Lung microvascular endothelial cell (primary cell): ENCODE measurements at places on chromosomes 7 and 10.

GRCh38 chr7:44167920-44168319 is 21.3 kb downstream of the GCK start:
- DNase-seq, result no peak

DNA sequence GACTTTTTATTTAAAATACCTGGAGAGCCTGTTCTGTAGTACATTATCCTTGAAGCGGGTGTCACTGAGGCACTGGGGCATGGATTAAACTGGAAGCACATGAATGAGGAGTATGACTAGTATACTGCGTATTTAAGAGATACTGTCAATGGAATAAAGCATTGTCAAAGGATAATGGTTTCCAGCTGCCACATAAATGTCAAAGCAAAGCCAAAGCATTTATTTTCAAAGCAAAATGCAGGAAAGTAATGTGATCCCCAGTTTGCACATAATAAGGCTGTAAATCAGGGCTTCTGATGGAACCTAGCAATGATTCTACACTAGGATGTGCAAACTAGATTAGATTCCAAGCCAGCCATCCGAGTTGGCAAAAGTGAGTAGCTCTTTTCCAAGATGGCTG is 240.1 kb downstream of the POU6F2 start:
- no peak for DNase-seq

DNA sequence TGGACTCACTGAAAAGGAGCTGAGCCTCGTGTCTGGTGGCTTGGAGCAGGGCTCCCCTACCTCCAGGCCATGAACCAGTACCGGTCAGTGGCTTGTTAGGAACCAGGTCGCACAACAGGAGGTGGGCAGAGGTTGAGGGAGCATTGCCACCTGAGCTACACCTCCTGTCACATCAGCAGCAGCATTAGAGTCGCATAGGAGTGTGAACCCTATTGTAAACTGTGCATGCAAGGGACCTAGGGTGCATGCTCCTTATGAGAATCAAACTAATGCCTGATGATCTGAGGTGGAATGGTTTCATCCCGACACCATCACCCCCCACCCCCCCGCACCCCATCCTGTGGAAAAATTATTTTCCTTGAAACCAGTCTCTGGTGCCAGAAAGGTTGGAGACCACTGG is 50.4 kb downstream of the TSPAN15 start:
- no peak for DNase-seq

DNA sequence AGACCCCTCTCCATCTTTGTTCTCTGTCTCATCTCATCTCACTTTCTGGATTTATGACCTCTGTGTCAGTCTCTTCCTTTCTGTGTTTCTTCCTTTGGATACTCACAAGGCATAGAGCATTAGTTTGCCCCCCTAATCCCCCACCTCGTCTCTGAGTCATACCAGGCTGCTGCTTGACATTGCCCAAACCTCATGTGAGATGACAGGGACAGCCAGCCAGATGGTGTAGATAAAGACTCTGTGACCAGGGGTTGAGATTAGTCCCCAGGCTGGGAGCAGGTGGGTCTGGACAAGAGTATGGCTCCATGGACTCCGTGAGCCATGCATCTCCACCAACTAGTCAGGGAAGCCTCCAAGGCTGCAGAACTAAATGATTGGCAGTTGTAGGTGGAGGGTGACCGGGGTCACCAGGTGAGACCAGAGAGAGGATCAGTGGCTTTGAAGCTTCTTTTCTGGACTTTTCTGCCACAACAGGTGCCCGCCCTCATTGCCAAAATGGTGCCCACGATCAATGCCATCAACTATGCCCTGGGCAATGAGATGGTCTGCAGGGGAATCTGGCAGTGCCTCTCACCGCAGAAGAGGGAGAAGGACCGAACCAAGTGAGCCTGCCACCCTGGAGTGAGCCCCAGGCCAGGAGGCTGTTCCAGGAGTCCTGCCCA is 13.3 kb downstream of the RGR start:
- DNase-seq, result no peak

DNA sequence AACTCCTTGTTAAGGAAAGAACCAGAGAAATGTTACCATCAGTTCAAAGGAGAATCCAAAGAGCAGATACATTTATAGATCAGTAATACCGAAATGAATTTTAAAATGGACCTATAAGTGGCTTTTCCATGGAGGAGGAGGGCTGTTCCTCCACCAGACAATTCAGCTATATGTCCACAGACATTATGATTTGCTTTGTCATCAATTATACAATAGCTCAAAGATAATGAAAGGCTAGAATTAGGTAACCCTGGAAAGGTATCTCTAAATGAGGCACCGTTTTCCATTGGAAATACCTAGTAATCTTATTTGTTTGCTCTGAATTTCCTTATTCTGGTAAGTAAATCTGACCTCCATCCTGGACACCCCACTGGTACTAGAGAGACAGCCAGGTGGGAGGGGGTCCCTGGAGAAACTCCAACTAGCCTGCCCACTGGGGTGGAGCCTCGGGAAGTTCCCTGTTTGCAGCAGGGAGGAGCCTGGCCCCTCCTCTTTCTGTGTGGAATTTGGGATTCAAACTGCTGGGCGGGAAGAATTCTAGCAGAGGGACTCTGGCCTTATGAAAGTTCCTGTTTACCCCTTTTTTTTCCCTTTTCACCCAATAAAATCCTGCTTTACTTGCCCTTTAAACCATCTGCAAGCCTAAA is 218.0 kb downstream of the PHF14 start:
- no peak for DNase-seq

DNA sequence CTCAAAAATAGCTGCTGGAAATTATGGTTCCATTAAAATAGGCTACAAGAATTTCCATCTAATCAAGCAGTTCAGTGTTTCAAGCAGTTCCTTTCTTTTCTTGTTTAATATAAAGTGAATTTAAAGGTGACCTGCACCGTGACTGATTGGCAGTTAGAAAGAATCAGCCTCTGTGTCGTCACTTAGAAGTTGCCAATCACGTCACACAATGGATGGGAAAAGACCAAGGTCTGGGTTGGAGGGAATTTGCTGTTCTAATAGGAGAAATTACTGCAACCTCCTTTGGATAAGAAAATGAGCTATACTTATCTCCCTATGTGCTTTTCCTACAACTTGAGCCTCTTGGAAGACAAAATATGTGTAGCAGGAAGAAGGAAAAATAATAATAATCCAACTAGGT is 219.4 kb upstream of the KMT2E start:
- DNase-seq, result no peak

DNA sequence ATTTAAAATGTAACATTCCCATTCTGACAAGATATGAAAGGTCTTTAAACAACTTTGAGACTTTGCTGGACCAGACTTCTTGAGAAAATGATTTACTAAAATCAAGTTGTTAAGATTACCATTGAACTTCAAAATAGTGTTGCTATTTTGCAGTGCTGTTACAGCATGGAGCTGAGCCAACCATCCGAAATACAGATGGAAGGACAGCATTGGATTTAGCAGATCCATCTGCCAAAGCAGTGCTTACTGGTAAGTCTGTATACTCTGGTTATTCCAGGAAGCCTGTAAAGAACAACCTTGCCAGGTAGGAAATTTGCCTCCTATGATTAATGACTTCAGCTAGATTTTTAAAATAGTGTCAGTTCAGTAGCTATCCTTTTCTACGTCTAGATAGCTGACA is 18.8 kb downstream of the TNKS2 start:
- DNase-seq, result no peak

DNA sequence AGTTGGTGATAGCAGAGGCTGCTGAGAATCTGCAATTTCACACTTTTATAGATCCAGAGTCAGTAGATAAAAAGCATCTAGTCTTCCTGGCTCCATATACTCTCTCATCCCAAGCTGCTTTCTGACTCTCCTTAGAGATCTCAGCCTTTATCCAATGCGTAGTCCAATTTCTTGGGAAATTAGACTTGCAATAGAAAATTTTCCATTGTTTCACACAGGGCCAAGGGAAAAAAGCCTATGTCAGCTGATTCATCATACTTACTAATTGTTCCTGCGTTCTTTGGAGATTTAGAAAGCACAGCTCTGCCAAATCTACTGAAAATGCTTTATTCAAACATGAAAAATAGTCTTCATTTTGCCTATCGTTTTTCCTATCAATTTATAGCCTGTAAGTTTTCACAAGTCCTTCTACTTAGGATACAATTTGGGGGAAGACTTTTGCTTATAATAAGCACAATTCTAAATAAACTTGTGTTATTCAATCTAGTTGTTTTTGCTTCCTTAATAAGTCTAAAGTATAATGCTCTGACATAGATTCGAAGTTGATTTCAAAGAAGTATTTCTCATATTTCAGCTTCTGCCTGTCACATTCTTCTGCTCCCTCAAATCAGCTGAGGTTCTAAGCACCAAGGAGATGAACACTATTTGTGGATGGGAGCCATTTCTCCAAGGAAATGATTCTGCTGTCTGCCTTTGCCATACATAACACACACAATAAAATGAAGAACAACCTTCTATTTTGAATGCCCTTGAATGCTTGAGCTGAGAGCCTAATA is 165.4 kb downstream of the ADAM12 start:
- peak; percentile 24 for DNase-seq

- no peak for DNase-seq
Observed at GRCh38 chr7:108911016-108911415, 341.3 kb downstream of the DNAJB9 start.

DNA sequence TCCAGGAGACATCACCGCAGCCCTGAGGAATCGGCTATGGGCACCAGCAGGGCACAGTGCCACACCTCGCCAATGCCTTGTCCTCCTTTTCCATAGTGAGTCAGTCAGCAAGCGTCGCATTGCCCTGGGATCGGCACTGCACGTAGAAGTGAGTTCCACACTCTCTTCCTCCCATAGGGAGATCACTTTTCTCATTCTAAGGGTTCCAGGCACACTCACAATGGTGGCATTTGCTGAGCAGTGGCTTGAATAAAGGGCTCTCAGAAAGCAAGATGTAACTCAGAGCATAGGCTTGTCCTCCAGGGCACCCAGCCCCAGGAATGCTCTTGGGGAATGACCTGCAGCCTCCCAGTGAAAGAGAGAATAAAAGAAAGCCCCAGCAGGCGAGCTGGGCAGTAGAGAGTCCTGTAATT is 1.1 kb upstream of the VIM start:
- DNase-seq, result peak; percentile 28

GRCh38 chr7:2821161-2821841 is 22.8 kb downstream of the GNA12 start:
- peak; percentile 86 for DNase-seq

- no peak for DNase-seq
Observed at GRCh38 chr7:153524070-153524601, 528.1 kb upstream of the DPP6 start.

DNA sequence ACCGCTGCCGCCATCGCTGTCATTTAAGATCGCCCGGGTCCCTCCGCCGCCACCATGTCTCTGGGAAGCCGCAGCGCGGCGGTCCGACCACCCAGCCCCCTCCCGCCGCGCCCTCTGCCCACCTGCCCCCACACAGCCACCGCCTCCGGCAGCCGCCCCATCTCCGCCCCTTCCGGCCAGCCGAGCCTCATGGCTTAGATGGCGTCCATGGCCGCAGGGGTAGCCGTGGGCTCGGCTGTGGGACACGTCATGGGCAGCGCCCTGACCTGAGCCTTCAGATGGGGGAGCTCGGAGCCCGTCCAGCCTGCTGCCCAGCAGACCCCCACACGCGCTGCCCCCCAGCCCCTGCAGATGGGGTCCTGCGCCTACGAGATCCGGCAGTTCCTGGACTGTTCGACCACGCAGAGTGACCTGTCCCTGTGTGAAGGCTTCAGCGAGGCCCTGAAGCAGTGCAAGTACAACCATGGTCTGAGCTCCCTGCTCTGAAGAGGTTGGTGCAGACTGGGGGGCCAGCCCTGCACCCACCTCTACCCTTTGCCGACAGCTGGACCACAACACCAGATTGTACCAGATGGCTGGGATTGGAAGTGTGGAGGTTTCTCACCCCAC is 38.0 kb upstream of the TARP start:
- DNase-seq, result peak; percentile 21

DNA sequence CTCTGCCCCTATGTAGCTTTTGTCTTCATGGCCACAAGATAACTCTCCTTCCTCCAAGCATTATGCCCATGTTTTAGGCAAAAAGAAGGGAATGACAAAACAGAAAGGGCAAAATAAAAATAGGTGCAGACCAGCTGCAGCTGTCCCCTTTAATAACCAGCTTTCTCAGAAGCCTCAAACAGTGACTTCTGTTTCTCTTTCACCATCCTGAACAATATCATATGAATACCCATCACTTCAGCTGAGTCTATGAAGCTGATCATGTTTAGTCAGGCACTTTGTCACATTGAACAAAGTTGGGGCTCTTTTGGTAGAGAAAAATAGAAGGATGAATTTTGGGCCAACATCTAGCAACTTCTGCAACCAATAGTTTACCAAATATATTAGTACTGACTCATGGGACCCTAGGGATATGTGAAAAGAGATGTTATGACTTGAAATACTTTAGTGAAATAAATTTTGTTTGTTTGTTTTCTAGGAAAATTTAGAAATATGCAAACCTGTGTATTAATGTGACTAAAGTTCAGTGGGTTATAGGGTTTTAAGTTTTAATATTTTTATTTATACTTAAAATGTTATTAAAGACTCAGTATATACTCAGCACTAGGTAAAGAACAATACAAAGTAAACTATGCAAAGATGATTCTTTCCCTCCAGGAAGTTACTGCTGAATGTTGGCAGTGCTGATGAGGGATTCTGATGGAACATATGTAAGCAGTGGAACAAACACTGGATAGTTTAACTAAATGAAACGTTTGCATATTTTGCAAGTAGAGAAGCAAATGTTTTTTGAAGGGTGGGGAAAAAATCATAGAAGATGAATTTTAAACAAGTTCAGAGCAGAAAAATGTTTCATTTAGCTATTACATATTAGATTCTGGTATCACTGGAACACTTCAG is 133.7 kb downstream of the FOXP2 start:
- no peak for DNase-seq

DNA sequence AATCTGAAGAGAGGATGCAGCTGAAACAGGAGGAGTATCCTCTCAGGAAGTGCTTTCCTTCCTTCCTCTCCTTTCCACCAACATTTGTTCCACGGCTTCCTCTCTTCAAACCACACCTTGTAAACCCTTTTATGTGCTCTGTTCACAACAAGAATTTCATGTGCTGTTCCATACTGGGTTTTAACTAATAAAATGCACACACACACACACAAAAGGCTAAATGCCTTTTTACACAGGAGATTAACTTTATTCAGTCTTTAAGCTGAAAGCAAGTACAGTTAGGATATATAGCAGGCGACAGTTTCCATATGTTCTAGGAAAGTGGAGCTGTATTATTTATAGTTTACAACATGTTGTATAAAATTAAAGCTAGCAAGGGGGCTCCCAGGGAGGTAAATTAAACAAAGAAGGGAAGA is 106.7 kb downstream of the REEP3 start:
- DNase-seq, result peak; percentile 73

DNA sequence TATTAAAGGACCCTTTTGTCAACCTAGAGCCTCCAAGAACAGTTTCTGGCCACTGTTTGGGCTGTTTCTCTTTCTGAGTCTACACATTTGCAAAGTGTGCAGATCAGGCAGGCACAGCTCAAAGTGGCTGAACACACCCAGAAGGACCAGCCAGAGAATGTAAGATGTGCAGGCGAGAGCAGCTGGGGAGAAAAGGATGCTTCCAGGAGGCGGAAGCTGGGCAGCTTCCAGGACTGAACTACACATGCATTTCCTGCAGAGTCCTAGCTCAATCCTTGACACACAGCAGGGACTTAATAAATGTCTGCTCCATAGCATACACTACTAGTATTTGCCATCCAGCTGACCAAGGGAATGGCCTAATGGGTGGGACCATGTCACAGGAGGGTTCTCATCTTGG is 70.9 kb downstream of the CTBP2 start:
- DNase-seq, result peak; percentile 58
